ENCODE measurements at places on chromosomes 16 and 17. TPM values are rescaled to one million over a fixed set of nuclear protein-coding genes. Genes with fewer than 3 reads are reported as not detected.

KRTAP4-5 gene
- total RNA-seq = not detected

TMED6 gene
- 1.7 TPM for total RNA-seq

CDC6 gene
- 3.8 TPM for total RNA-seq

CRYM gene
- 10.9 TPM for total RNA-seq

KRTAP9-8 gene
- total RNA-seq = not detected

NOS2 gene
- total RNA-seq = not detected

TIMP2 gene
- 18.9 TPM for total RNA-seq

GNPTG gene
- total RNA-seq = 44.3 TPM

IRX5 gene
- total RNA-seq = not detected

VPS9D1 gene
- 6.1 TPM for total RNA-seq

MT1G gene
- 490 TPM for total RNA-seq

CCL3 gene
- 0.53 TPM for total RNA-seq

ZP2 gene
- total RNA-seq = not detected

MYO1D gene
- total RNA-seq = 19.9 TPM

OTOP2 gene
- total RNA-seq = not detected

SMPD3 gene
- total RNA-seq = 0.25 TPM

VAC14 gene
- total RNA-seq = 29.5 TPM

TXNDC17 gene
- total RNA-seq = 62.3 TPM

CACNG1 gene
- total RNA-seq = not detected

FBXO39 gene
- 0.49 TPM for total RNA-seq

KRT14 gene
- total RNA-seq = not detected

KRT32 gene
- not detected for total RNA-seq

ZNF205 gene
- 5.5 TPM for total RNA-seq

HOXB1 gene
- not detected for total RNA-seq

All from right lobe of liver (tissue), 6 donors.